ENCODE measurements at places on chromosomes 16 and 17.
A peak's percentile ranks its signal among the peaks of the same experiment; 100 is the strongest.

- DNase-seq, result no peak
Observed at GRCh38 chr17:48238933-48239602, 131.5 kb downstream of the SNX11 start.

DNA sequence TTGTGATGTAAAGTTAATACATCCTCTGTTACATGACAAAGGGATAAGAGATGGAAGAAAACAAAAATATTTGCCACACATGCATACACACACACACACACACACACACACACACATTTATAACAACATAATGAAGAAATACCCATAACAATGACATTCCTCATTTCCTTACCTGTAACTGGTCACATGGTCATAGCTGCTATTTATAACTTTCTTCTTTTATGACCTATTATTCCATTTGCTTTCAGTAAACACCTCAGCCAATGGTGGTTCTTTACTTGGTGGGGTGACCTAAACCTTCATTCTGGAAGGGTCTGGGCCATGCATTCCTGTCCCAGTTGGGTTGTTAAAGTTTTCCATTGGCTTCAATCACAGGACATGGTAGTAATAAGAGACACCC, 5.3 kb downstream of the MT2A start:
- DNase-seq, result no peak

DNA sequence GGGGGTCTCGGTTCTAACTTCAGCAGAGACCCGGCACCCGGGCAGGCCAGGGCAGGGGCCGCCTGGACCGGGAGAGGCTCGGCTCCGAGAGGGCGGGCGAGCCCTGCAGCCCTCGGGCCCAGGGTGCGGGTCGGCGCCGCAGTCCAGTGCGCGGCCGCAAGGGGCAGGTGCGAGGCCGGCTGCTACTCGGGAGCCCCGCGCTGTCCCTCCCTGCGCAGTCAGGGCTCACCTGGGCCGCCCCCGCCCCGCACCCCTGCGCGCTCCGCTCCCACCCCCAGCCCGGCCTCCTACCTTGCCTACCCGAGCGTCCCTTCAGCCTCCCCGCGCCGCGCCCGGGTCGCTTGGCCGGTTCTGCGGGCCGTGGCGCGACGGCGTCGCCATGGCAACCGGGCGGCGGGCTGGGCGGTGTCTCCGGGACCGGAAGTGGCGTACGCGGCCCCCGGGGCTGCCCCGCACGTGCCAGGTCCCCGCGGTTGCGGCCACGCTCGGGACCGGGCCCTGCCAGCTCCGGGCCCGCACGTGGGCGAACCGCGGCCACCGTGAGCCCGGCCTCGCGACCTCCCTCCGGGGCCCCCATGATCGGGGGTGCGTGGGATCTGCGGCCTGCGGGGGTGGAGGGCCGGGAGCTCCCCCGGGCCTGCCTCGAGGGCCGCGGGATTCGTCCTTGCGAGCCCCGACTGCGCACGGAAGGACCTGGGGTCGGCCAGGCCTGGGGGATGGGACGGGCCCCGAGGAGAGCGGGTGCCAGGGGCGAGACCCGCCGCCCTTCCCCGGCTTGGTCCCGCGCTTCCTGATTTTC, at the start of gene CYB561:
TSS of gene CYB561 (minus strand) at position 353 of the 799 bp plus-strand sequence. CDS start 8,759 bp downstream, outside the sequence.
- peak; percentile 50 for DNase-seq

- DNase-seq, result no peak
Observed at GRCh38 chr16:49528866-49529288, 155.3 kb downstream of the C16orf78 start.

DNA sequence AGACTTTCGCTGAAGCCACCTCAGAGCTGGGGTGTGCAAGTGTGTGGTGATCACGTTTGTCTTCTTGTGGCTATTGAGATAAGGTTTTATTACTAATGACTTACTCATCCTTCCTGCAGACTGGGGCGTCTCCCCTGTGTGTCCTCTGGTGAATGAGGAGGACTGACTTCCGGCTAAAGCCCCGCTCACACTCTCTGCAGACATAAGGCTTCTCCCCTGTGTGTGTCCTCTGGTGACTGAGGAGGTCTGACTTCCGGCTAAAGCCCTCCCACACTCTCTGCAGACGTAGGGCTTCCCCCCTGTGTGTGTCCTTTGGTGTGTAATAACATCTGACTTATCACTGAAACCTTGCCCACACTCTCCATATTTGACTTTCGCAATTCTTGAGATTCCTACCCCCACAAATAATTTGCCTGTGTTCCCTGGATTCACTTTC, 19.4 kb downstream of the PRDM7 start:
- DNase-seq, result peak; percentile 36

DNA sequence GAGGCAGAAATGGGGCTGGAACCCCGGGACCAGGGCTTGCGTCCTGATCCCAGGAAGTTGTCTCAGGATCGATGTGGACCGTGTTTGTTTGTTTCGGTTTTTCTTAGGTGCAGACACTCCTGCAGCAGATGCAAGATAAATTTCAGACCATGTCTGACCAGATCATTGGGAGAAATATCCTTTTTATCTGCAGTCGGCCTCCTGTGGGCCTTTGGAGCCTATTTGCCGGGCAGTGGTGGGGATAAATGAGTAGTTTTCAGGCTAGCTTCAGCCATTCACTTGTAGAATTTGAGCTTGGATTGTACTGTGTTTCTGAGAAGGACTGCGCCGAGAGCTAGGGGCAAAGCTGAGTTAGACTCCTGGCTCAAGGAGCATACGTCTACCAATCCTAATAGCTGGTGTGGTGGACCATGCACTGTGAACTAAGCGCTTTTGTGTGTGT, 816 bp downstream of the HSBP1 start:
- no peak for DNase-seq
